ENCODE measurements at places on chromosomes 6 and 20. TPM values are rescaled to one million over a fixed set of nuclear protein-coding genes. Genes with fewer than 3 reads are reported as not detected.

MEI4 gene
- not detected for polyA plus RNA-seq

FERMT1 gene
- polyA plus RNA-seq, result 15.1 TPM

MTCH1 gene
- polyA plus RNA-seq, result 86.2 TPM

GPR63 gene
- polyA plus RNA-seq, result 0.01 TPM

ELOVL4 gene
- polyA plus RNA-seq, result not detected

BNIP5 gene
- not detected for polyA plus RNA-seq

CFAP61 gene
- polyA plus RNA-seq, result not detected

CEP85L gene
- 0.44 TPM for polyA plus RNA-seq

GID8 gene
- polyA plus RNA-seq, result 39.6 TPM

- peak; percentile 66 for DNase-seq
Observed at GRCh38 chr20:14470231-14470899, 133.0 kb upstream of the FLRT3 start.

GRCh38 chr6:3336859-3337515 lies 78.2 kb downstream of the PSMG4 start:
- DNase-seq, result no peak

GRCh38 chr6:44463728-44464450 lies 76.4 kb downstream of the CDC5L start:
- no peak for DNase-seq

DNA sequence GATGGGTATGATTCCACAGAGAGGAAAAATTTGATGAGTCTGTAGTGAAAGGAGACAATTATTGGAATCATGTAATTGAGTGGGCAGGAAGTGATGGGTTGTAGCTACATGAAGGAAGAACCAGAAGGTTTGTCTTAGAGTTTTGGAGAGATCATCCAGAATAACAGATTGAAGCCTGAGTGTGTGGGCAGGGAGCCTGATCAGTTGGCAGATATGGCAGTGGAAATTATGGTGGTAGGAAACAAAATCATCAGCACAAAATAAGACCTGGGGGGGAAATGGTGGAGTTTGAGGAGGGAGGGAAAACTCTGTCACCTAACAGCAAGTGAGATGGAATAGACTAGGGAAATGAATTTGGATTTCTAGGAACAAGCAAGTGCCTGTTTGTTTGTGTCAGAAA lies 606.6 kb upstream of the MAP3K7 start:
- no peak for DNase-seq

DNA sequence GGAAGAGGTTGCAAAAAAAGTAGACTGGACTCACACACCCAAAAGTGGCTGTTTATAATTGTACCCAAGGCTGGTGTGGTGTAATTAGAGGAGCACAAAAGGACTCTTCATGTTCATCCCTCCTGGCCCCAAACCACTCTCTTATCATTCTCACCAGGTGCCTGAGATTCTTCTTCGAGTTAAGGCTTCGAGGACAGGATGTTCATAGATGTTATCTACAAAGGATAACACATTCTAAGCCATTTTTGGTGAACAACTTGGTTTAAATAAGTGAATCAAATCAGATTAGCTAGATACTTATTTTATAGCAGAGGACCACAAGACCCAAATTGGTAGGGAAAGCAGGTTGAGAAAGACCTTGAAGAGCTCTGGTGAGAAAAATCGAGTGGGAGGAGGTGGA lies 73.1 kb upstream of the SUPT3H start:
- no peak for DNase-seq

GRCh38 chr6:125699591-125699990 lies 49.8 kb upstream of the HEY2 start:
- no peak for DNase-seq

DNA sequence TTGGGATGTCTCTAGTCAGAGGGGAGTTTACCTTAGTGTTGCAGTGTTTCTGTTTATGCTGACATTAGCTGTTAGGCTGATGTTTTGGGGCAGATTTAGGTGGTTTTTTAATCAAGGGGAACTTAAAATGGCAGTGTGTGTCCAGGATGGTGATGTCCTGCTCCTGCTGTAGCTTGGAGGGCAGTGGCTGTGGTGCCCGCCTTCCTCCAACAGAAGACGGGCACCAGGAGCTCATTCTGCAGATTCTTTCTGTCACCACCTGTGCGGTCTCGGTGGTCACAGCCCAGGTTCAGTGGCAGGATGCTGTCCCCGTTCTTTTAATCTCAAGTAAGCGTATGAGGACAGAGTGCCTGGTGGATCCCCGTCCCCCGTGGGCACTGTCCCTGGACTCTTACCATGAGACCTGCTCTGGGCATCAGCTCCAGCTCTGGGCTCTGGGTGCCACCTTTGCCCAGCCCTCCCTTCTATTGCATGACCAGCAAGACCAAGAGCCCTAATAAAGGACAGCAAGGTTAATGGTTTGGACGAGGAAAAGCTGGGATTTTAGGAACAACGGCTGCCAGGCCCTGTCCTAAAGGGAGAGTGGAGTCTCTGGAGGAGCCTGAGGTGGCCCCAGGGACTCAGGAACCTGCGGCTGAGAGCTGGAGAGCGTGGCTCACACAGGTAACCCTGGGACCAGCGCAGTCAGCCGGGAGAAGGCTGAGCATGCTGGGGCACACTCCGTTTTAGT lies 217.3 kb downstream of the ERMARD start:
- no peak for DNase-seq

GRCh38 chr20:36085686-36086267 lies 68.8 kb upstream of the EPB41L1 start:
- peak; percentile 72 for DNase-seq

GRCh38 chr6:5412663-5413062 lies 151.3 kb downstream of the FARS2 start:
- no peak for DNase-seq

- DNase-seq, result no peak
Observed at GRCh38 chr20:8749986-8750385, 318.9 kb upstream of the PLCB4 start.

DNA sequence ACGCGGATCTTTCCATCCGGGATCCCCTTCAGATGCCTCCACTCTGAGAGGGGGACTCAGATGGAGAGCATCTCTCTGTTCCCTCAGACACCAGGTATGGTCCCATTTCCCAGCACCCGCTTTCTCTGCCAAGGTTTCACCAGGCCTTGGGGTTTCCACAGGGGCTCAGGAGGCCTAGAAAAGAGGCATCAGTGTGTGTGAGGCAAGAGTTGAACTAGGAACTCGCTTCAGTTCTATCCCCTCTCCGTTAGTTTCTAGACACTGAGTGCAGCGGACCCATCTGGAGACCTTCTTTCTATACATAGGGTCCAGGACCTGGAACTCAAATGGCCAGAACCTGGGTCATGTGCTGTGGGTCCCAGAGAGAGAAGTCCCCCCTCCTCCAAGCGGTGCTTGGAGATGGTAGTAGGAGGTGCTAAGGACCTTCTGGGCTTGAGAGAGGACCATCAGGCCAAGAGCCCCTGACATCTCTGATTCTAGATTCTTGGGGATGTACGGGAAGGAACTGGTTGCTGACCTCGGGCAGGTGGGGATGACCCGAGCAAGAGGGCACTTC lies 2.1 kb downstream of the SLC12A5 start:
- DNase-seq, result no peak

DNA sequence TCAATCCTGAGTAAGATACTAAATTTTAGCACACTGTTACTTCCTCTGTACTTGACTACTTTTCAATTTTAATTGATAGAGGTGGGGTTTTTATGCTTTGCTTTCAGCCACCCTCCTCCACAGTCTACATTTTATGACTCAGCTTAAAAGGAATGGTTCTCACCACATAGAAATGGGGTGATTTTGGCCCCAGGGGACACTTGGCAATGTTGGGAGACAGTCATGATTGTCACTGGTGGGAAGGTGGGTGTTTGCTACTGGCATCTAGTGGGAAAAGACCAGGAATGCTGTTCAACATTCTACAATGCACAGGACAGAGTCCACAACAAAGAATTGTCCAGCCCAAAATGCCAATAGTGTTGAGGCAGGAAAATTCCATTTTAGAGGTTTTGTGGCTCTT lies 71.3 kb downstream of the PCSK2 start:
- DNase-seq, result no peak

Measured in HepG2 (cell line).